ENCODE measurements at places on chromosomes 1 and 21.

DNA sequence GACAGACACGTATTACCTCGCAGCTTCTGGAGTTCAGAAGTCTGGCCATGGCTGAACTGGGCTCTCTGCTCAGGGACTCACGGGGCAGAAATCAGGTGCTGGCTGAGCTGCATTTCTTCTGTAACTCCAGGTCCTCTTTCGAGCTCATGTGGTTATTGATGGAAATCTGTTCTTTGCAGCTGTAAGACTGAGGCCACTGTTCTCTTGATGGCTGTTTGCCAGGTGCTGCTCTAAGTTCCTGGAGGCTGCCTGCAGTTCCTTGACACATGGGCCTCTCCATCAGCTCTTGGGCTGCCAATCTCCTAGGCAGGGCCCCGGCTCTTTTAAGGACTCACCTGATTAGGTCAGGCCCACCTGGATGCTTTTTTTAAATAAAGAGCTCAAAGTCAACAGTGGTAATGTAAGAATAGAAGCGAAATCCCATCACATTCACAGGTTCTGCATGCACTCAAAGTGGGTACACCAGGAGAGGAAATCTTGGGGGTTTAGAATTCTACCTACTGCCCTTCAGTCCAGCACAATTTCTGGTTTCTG, 139.1 kb downstream of the KAZN start:
- no peak for DNase-seq

- no peak for DNase-seq
These were observed 13.5 kb downstream of the ESPN start for GRCh38 chr1:6438047-6438525.

DNA sequence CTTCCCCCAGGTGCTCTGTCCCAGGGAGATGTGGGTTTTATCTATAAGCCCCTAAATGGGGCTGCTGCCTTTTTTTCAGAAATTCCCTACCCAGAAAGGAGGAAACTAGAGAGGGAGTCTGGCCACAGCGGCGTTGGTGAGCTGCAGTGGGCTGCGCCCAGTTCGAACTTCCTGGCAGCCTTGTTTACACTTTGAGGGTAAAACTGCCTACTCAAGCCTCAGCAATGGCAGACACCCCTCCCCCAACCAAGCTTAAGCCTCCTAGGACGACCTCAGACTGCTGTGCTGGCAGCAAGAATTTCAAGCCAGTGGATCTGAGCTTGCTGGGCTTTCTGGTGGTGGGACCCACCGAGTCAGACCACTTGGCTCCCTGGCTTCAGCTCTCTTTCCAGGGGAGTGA, 46.2 kb upstream of the PAPPA2 start:
- DNase-seq = no peak

DNA sequence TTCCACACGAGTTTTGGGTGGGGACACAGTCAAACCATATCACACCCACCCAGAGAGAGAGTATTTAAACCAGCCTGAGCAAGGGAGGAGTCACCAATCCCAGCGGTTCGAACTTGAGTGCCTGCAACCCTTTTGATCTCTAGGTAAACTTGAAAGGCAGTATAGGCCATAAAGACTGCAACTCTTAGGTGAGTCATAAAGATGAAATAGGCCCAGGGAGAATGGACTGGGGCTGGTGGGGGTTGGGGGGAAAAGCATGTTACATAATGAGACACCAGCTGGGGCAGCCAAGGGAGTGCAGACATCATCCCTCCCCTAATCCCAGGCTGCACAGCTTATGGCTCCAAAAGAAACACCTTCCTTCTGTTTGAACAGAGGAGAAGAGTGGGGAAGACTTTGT, 99.8 kb upstream of the LHX8 start:
- DNase-seq = no peak

DNA sequence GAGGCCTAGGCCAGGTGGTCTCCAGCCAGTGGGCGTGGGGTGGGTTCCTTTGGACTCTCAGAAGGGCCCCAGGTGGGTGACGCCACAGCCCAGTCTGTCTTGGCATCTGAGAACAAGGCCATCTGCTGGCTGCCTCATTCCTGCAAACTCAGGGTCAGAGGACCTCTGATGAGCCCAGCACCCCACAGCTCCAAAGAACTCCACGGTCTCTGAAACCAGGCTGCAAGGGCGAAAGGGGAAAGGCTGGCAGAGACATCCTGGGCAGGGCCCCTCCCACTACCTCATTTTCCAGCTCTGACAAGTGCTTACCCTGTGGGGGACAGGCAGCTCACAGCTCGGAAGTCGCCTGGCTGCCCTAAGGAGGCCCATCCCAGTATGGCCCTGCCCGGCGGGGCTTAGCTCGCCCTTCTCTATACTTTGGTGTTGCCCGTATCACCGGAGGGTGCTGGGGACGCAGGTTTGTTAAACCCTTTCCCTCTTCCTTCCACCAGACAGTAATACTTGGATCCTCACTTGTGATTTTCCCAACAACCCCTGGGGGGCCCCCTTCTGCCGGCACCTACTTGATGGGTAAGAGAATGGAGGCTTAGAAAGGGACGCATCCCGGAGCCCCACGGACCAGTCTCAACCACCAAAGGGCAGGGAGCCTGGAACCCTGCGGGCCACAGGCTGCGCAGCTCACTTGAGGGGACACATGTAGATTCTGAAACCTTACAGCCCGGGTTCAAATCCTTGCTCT, 10.9 kb upstream of the EDN2 start:
- DNase-seq = no peak

- no peak for DNase-seq
These were observed 253.8 kb downstream of the PCP4 start for GRCh38 chr21:40120940-40121575.

DNA sequence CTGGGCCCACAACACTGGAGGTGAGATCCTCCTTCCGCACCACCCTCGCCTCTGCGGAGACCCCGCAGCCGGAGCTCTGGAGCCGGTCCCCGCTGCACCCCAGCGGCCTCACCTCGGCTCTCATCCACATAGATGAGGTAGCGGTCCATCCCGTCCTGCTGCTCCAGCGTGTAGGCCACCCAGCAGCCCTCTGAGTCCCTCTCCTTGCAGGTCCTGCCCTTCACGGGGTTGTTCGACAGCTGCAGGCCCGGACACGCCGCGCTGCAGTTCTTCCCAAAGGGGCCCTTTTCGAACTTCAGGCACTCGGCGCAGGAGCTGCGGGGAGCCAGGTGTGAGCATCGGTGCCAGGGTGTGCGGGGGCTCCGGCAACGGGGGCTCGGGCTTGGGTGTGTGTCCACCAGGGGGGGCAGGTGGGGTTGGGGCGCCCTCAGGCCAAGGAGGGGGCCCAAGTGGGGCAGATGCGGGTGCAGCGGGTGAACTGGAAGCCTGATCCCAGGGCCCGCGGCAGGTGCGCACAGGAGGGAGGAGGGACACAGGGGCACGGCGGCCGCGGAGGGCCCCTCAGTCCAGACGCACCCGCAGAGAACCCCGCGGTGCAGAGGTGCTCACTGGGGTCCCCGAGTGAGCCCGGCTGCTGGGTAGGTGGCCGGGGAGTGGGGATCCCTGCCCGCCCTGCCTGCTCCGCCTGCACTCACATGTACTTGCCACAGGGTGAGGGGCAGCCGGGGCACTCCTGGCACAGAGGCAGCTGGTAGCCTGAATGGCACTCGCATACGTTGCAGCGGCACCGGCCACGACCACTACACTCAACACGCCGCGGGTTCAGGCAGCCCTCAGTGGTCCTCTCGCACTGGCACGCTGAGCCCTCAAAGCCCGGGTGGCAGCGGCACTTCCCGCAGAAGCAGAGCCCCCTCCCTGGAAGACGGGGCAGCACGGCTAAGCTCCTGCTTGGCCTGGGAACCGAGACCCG, 15.4 kb upstream of the PTTG1IP start:
- DNase-seq = no peak

DNA sequence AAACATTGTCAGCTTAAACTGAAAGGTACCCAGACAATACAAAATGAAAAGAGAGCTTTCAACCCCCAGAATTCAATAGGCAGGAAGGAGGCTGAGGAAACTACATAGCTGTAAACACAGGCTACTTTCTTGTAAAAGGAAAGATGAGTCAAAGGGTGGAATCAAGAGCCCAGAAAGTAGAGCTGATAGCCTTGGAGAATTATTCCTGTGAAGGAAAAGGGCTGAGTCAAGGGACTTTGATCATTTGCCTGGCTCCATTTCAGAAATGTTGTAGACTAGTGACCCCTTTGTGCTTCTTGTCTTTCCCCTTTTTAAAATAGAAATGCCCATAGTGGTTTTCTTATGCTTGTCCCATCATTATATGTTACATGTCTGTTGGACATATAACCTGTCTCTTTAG, 597.6 kb downstream of the ADGRL2 start:
- no peak for DNase-seq

GRCh38 chr1:53286955-53287354, 40.9 kb downstream of the LRP8 start:
- DNase-seq = no peak

GRCh38 chr1:175499595-175500382, 243.6 kb downstream of the TNR start:
- no peak for DNase-seq

DNA sequence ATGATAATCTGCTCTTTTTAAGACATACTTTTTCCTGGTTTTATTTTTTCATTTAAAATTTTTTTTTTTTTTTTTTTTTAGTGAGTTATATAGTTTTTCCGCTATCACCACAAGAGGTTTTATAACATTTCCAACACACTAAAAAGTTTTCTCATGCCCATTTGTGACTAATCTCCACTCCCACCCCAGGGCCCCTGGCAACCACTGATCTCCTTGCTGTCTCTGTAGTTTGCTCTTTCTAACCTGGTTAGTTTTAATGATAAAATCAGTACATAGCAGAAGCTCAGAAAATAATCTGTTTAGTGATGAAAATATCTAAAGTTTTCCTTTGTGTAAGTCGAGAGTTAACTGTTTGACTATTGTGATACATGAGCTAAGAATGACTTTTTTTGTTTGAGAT, 41.8 kb downstream of the IARS2 start:
- DNase-seq = no peak

- DNase-seq = no peak
These were observed 1018.8 kb downstream of the AMY1C start for GRCh38 chr1:104768466-104768865.

DNA sequence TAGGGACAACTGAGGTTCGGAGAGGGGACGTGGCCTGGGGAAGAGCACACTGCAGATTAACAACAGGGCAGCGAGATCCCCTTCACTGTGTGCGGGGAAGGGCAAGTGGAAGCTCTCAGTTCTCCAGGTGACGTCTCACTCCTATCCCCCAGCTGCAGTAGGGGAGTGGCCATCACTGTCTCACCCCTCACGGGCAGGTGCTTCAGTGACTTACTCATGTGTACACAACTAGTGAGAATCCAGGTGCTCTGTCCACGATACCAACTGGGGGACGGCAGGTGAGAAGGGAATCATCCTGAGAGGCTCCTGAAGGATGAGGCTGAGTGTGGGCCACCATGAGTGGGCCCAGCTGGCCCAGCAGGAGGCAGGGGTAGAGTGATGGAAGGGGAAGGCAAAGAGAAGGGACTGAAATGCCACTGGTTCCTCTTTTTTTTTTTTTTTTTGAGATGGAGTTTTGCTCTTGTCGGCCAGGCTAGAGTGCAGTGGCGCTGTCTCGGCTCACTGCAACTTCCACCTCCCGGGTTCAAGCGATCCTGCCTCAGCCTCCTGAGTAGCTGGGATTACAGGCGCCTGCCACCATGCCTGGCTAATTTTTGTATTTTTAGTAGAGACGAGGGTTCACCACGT, 25.9 kb downstream of the RHBG start:
- DNase-seq = no peak

DNA sequence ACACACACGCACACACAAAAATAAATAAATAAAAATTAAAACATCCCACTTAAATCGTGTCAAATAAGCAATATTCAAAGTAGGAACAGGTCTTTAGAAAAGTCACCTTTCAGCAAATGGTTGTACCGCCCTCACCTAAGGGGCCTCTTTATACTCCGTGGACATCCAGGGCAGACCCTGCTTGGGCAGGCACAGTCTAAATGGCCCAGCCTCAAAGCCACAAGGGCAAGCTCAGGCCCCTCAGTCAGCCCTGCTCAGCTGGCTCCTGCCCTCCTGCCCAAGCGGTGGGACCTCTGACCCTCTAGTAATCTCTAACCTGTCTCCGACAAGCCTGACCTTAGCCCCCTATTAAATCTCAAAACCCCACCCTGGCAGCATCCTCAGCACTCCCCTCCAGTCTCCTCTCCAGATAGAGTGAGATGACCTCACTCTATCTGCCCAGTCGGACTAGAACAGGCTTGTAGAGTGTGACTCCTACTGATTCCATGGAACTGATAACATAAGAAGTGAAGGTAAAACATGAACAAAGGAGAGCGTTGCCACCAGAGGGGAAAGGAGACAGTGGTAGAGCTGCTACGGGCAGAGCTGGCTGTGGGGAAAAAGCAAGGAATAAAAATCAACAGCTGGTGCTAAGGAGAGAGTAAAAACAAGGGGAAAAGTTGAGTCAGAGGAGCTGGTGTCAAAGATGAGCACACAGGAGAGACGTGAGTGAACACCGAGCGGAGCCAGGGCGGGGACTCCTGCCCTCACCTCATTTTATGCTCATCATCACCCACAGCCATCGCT, 36.0 kb downstream of the SIPA1L2 start:
- no peak for DNase-seq

DNA sequence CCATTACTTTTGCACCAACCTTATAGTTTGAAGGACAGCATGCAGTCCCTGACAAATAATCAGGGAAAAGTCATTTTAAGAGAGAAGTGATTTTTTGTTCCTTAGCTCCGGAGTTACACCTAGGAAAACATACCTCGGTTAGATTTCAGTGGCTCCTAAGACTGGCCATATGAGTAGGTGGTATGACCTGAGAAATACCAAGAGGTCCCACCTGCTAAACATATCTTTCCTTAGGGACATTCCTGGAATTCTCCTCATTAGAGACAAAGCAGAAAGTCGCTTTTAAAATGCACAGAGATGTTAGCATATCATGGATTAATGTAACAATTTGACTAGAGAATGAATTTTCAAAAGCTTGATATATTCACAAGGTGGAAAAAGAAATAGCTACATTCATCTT, 84.2 kb upstream of the RNPC3 start:
- no peak for DNase-seq

DNA sequence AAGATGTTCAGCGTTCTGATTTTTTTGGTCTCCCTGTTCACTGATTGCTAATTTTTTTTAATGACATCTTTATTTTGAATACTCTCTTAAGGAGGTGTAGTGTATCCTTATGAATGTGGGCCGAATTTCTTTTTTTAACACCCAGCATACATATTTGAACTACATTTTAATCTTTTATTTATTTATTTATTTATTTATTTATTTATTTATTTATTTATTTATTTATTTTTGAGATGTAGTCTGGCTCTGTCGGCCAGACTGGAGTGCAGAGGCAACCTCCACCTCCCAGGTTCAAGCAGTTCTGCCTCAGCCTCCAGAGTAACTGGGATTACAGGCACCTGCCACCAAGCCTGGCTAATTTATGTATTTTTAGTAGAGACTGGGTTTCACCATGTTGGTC, 15.1 kb downstream of the ZBTB8A start:
- no peak for DNase-seq

- DNase-seq = no peak
These were observed 41.1 kb downstream of the PROX1 start for GRCh38 chr1:214028649-214029406.
